ENCODE measurements at places on chromosomes 6 and 20.

GRCh38 chr20:10250902-10251301 lies 32.3 kb downstream of the SNAP25 start:
- no peak for DNase-seq

GRCh38 chr6:129623008-129623732 lies 86.8 kb downstream of the ARHGAP18 start:
- DNase-seq, result no peak

DNA sequence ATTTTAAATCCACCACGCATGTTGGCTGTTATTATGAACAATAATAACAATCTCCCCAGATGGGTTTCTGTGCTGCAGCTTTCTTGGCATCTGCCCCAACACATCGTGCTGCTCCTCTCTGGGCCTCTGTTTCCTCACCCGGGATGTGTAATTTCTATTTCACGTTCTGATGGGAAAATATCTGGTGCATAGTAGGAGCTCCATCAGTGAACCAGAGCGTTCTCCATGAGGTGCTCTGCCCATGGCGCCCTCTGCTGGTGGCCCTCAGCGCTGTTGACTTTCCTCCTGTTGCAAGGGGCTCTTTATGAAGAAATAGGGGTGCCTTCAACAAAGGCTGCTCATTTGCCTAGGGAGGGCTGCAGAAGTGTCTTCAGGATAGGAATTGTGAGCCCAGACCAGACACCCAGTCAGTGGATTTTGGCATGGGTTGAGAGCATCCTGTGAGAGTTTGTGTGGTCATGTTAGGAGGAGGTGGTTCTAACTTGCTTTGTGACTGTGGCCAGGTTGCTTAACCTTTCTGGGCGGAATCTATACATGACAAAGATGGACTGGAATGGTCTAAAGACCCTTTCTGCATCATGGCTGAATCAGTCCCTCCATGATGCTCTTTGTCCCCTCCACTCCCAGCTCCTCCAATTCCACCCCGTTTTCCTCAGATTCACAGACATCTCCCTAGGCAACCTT lies 8.1 kb downstream of the SCRT2 start:
- DNase-seq, result peak; percentile 46

GRCh38 chr20:6418732-6419131 lies 295.9 kb upstream of the FERMT1 start:
- DNase-seq, result no peak

- peak; percentile 70 for DNase-seq
Measured at GRCh38 chr6:85008296-85009009, 244.1 kb upstream of the TBX18 start.

GRCh38 chr20:37961066-37961465 lies 58.1 kb downstream of the VSTM2L start:
- no peak for DNase-seq

Data from cardiac muscle cell (in vitro differentiated cells and primary cell).